ENCODE measurements at places on chromosomes 3 and 15.

DNA sequence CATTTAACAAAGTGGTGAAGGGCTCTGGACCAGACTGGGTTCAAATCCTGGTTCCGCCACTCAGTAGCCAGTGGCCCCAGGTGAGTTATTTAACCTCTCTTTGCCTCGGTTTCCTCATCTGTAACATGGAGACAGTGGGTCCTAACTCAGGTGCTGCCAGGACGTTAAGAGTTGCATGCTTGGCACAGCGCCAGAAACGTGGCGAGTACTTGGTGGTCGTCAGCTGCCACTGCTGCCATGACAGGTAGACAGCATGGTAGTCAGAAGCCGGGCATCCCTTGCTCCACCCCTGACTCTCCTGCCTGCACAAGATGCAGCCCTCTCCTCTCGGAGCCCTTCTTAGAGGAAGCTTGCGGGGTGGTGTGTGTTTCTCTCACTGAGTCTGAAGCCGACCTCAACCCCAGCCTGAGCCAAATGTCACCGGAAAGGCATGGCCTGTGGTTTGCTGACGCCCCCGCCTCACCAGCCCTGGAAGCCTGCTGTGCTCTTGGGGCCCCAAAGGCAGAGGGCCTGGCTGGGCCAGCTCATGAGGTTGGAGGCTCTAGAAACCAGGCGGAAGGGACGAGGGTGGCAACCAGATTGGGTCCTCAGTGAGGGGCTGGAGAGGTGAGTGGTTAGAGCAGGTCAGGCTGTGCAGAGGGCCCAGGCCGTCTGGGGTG lies 160.8 kb upstream of the TLE3 start:
- no peak for DNase-seq

DNA sequence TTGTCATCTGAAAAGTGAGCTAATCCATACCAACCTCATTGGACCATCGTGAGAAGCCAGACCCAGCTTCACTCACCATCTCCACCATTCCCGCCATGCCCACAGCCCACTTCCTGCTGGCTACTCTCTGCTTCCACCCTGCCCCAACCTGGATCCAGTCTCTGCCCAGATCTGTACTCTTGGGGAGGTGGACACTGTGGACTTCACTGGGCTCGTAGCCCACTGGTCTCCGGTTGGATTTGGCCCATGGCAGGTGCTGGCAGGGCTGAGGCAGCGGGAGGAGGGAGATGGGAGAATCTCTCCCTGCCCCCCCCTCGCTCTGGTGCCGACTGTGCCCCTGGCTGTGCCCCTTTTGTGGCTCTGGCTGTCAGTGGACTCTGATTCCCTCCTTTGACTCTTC lies 193.8 kb downstream of the ABHD5 start:
- DNase-seq = no peak

GRCh38 chr3:181497358-181497757 lies 214.4 kb upstream of the SOX2 start:
- no peak for DNase-seq

DNA sequence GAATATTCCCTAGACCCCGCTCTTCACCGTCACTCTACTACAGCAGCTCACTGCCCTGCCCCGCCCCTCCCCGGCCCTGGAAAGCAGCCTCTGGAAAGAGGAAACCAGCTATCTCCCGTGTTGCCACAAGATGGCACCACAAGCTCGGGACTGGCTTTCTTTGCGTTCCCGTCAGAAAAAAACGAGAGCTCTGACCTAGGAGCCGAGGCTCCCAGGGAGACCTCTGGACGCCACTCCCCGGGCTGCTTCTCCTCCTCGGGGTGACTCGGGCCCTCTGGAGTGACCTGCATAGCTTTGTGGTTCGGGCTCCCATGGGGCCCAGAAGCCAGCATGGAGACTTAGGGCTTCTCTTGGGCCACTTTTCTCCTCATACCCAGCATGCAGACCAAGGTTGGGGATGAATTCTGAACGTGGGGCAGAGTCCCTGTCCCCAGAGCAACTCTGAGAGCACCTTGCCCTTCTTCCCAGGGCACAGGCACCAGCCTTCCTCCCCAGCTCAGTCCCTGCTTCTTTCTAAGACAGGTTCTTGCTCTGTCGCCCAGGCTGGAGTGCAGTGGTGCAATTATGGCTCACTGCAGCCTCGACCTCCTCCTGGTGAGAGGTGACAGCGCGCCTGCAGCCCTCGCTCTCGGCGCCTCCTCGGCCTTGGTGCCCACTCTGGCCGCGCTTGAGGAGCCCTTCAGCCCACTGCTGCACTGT lies 19.0 kb downstream of the STOML1 start:
- peak; percentile 72 for DNase-seq

GRCh38 chr3:181700168-181701087 lies 11.3 kb upstream of the SOX2 start:
- DNase-seq = peak; percentile 64

DNA sequence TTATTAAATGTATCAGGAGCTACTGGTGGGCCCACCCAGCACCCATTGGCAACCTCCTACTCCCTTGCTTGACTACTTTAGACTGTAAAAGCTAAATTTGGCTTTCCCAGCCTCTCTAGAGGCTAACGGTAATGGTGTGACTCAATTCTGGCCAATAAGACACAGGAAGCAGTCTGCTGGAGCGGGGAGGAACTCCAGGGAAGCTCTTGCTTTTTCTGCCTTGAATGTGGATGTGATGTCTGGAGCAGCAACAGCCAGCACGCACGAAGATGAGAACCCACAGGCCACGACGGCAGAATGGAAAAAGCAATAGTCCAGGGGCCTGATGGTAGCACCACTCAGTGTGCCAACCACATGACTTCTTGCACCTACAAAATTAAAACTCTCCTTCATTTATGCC lies 39.9 kb downstream of the RAB6B start:
- no peak for DNase-seq
